ENCODE measurements at places on chromosomes 11 and 22.

- peak overlapping the region; percentile 33 for H3K27ac ChIP-seq
- no peak overlapping the region for H3K4me3 ChIP-seq
- no peaks in the 10 kb centered on the region for H3K36me3 ChIP-seq
- DNase-seq: no peak
- H3K27me3 ChIP-seq: no peaks in the 10 kb centered on the region
Measured at GRCh38 chr11:117019871-117020270, 78.4 kb downstream of the SIK3 start.

DNA sequence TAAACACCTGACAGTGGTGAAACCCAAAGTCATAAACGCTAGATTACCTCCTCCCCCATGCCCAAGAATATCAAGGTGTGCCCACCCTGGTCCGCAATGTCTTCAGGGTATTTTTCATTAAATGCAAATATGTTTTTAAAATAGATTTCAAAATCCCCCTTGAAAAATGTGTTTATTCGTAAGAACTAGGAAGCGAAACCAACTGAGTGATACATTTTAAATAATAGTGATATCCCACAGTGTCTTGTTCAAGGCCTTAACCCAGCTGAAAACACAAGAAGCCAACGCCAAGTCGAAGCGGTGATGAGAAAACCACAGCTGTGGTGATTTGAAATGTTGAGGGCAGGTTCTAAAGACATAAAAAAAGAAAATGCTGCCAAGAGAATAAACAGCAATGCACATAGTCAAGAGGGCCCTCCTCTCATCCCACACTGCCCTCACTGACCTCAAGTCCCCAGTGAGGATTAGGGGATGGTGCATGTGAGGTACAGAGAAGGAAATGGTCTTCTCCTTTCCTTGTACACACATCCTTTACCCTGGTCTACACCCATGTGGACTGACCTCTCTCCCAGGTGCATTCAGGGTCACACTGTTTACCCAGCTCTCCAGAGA, 25.5 kb downstream of the KCNJ1 start:
- no peak overlapping the region for H3K4me3 ChIP-seq
- no peaks in the 10 kb centered on the region for H3K36me3 ChIP-seq
- peaks cover 88% of the 10 kb centered on the region for H3K4me1 ChIP-seq
- no peak for DNase-seq
- H3K27me3 ChIP-seq: no peaks in the 10 kb centered on the region
- peak overlapping the region; percentile 82 for H3K27ac ChIP-seq

DNA sequence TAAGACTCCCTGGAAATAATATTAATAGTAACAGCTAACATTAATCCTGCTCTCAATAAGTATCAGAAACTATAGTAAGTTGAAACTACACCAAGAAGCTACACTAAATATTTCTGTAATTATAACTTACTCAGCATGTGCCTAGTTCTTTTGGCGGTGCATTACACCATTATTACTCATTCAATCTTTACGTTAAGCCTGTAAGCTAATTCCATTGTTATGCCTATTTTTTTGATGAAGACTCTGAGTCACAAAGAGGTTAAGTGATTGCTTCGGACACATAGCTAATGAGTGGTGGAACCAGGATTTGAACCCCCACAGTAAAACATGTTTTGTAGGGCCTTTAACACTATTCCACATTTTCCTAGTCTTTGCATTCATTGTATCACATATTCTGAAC, 111.6 kb downstream of the RASSF10 start:
- no peaks in the 10 kb centered on the region for H3K4me1 ChIP-seq
- H3K27ac ChIP-seq: no peak overlapping the region
- H3K27me3 ChIP-seq: peaks cover 25% of the 10 kb centered on the region
- no peak for DNase-seq

DNA sequence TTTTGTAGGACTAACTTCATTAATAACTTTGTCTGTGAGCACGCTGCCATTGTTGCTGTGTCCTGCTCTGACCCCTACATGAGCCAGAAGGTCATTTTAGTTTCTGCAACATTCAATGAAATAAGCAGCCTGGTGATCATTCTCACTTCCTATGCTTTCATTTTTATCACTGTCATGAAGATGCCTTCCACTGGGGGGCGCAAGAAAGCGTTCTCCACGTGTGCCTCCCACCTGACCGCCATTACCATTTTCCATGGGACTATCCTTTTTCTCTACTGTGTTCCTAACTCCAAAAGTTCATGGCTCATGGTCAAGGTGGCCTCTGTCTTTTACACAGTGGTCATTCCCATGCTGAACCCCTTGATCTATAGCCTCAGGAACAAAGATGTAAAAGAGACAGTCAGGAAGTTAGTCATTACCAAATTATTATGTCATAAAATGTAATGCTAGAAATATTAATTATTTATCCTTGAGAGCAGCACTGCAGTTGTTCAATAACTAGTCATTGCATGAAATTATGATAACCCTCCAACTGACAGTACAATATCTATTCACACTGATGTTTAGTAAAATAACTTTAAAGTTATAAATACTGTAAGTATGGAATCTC, 46.4 kb upstream of the OR5D13 start:
- H3K27ac ChIP-seq: no peak overlapping the region
- no peaks in the 10 kb centered on the region for H3K27me3 ChIP-seq
- H3K4me3 ChIP-seq: no peak overlapping the region
- no peaks in the 10 kb centered on the region for H3K36me3 ChIP-seq
- H3K4me1 ChIP-seq: no peaks in the 10 kb centered on the region

- H3K27ac ChIP-seq: no peak overlapping the region
- no peak for DNase-seq
Measured at GRCh38 chr22:46096051-46096450, 54.3 kb upstream of the PPARA start.

GRCh38 chr11:1772270-1773130, 8.8 kb upstream of the CTSD start:
- DNase-seq: peak; percentile 90
- peak overlapping the region; percentile 86 for H3K27ac ChIP-seq
- H3K27me3 ChIP-seq: no peaks in the 10 kb centered on the region
- H3K4me3 ChIP-seq: no peak overlapping the region

DNA sequence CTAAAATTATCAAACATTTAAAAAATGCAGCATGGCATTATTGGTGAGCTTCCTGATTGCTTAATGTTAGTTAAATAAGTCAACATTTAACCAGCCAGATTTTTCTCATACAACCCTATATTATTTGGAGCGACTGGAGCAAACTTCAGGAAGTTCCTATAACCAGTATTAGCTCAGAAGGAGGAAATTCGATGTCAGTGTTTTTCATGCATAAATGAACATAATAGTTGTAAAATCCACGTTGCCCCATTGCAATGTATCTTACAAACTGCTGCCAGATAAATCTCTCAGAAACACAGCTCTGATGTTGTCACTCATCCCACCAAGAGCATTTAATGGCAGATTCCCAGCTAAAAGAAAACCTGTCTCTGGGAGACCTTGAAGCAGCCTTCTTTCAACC, 278.5 kb downstream of the CASP12 start:
- no peaks in the 10 kb centered on the region for H3K27me3 ChIP-seq
- H3K4me1 ChIP-seq: no peaks in the 10 kb centered on the region
- no peak for DNase-seq
- H3K36me3 ChIP-seq: no peaks in the 10 kb centered on the region
- H3K4me3 ChIP-seq: no peak overlapping the region
- no peak overlapping the region for H3K27ac ChIP-seq

DNA sequence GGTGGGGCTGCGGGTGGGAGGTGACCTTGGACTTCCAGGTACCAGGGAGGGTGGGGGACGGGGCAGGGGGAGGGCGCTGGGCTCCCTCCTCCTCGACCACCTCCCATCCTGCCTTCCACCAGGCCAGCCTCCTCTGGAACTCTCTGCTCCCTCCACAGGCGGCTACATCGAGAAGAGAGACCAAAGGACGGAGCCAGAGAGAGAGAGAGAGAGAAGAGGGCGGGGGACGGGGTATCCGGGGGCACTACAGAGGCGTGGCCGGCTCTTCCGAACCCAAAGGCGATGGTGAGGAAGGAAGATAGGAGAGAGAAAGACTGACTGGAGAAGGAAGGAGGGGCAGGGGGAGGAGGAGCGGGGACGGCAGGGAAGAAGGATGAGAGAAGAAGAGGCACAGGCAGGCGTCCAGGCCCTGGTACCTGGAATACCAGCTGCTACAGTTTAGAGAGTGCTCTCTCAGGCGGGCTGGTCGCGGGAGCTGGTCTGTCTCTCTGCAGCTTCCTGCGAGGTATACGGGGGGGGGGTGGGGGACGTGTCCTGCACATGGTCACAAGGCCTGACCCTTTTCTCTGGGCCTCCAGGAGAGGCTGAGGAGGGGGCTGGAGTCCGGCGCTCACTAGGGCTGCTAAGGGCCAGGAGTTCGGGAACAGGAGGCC, 38.0 kb downstream of the IGSF9B start:
- no peak overlapping the region for H3K4me3 ChIP-seq
- H3K27me3 ChIP-seq: no peaks in the 10 kb centered on the region
- no peaks in the 10 kb centered on the region for H3K4me1 ChIP-seq

GRCh38 chr11:1751999-1752906, 1.9 kb upstream of the IFITM10 start:
- peak overlapping the region; percentile 74 for H3K27ac ChIP-seq
- peaks cover 63% of the 10 kb centered on the region for H3K4me1 ChIP-seq
- DNase-seq: peak; percentile 80
- H3K4me3 ChIP-seq: no peak overlapping the region
- no peaks in the 10 kb centered on the region for H3K27me3 ChIP-seq

- H3K27ac ChIP-seq: no peak overlapping the region
- H3K27me3 ChIP-seq: no peaks in the 10 kb centered on the region
- DNase-seq: no peak
- H3K4me1 ChIP-seq: peaks cover 8% of the 10 kb centered on the region
Measured at GRCh38 chr11:36292311-36292722, 3.1 kb upstream of the COMMD9 start.

GRCh38 chr11:32836946-32837345, 7.2 kb downstream of the PRRG4 start:
- peaks cover 7% of the 10 kb centered on the region for H3K4me1 ChIP-seq
- H3K36me3 ChIP-seq: no peaks in the 10 kb centered on the region

- no peaks in the 10 kb centered on the region for H3K4me1 ChIP-seq
- no peaks in the 10 kb centered on the region for H3K27me3 ChIP-seq
- DNase-seq: no peak
- H3K4me3 ChIP-seq: no peak overlapping the region
- H3K36me3 ChIP-seq: no peaks in the 10 kb centered on the region
- H3K27ac ChIP-seq: no peak overlapping the region
Measured at GRCh38 chr11:19658344-19658743, 54.3 kb upstream of the NAV2 start.

DNA sequence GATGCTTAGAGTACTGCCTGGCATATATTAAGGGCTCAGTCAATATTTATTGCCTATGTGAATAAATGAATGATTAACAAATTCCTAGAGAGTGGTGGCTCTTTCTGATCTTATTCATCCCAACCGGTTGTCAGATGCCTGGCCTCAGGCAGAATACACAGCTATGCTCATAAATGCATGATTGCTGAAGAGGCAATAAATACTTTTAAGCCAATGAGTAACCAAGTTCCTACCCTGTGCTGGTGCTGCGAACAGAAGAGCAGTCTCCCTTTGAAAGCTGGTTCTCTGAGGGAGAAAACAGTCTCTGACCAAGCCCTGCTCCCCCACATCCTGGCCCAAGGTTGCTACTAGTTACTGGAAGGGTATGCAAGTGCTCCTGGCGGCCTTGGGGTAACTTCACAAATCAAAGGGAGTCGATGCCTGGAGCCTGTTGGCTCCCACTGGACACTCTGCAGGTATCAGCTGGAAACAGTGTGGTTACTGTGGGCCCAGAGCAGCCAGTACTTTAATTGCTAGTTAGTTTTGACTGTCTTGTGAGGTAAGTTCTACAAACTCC, 2.8 kb downstream of the USH1C start:
- H3K4me3 ChIP-seq: no peak overlapping the region
- H3K36me3 ChIP-seq: no peaks in the 10 kb centered on the region
- DNase-seq: peak; percentile 42
- H3K27me3 ChIP-seq: peaks cover 39% of the 10 kb centered on the region

GRCh38 chr11:129375751-129376657, at the start of gene BARX2:
TSS of gene BARX2 (plus strand) at chr11:129375848. CDS start at chr11:129376036, 188 bp downstream.
- peaks cover 100% of the 10 kb centered on the region for H3K27me3 ChIP-seq
- no peaks in the 10 kb centered on the region for H3K36me3 ChIP-seq
- H3K27ac ChIP-seq: no peak within 1 kb of the TSS

DNA sequence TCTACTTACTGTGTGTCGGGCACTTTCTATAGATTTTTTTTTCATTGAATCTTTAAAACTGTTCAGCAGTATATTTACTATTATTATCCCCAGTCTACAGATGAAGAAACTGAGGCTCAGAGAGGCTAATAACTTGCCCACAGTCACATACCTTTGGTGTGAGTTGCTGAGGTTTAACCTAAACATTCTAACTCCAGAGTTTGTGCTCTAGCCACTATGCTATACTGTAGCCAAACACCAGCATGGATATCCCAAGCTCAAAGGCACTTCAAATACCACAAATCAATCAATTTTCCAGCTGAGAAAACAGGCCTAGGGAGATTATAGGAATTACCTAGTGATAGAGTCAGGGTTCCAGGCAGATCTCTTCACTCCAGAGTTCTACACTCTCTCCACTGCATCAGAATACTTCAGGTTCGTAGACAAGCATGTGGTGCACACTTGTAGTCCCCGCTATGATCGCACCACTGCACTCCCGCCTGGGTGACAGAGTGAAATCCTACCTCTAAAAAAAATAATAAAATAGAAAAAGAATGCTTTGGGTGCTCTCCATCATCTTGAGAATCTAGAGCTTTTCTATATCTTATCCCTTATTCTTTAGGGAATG, 20.4 kb upstream of the UPB1 start:
- no peaks in the 10 kb centered on the region for H3K4me1 ChIP-seq
- H3K4me3 ChIP-seq: no peak overlapping the region
- no peaks in the 10 kb centered on the region for H3K27me3 ChIP-seq
- H3K36me3 ChIP-seq: no peaks in the 10 kb centered on the region
- no peak for DNase-seq
- no peak overlapping the region for H3K27ac ChIP-seq

DNA sequence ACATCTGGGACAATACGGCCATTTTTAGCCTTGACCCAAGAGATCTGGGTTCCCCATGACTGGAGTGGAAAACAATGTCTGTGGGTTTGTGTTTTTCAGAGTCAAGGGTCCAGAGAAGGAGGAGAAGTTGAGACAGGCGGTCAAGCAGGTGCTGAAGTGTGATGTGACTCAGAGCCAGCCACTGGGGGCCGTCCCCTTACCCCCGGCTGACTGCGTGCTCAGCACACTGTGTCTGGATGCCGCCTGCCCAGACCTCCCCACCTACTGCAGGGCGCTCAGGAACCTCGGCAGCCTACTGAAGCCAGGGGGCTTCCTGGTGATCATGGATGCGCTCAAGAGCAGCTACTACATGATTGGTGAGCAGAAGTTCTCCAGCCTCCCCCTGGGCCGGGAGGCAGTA, 15.7 kb downstream of the NNMT start:
- DNase-seq: no peak
- H3K4me1 ChIP-seq: peaks cover 15% of the 10 kb centered on the region
- H3K4me3 ChIP-seq: no peak overlapping the region
- H3K27me3 ChIP-seq: no peaks in the 10 kb centered on the region
- no peak overlapping the region for H3K27ac ChIP-seq
- H3K36me3 ChIP-seq: peaks cover 4% of the 10 kb centered on the region

GRCh38 chr22:20803696-20804324, 29.9 kb downstream of the SERPIND1 start:
- no peaks in the 10 kb centered on the region for H3K27me3 ChIP-seq
- peak; percentile 76 for DNase-seq
- H3K4me1 ChIP-seq: no peaks in the 10 kb centered on the region
- no peak overlapping the region for H3K4me3 ChIP-seq
- H3K36me3 ChIP-seq: peaks cover 100% of the 10 kb centered on the region

- no peak overlapping the region for H3K27ac ChIP-seq
- no peak for DNase-seq
- H3K36me3 ChIP-seq: no peaks in the 10 kb centered on the region
Measured at GRCh38 chr11:128949791-128950454, 7.3 kb upstream of the TP53AIP1 start.

- H3K27me3 ChIP-seq: no peaks in the 10 kb centered on the region
- H3K4me1 ChIP-seq: no peaks in the 10 kb centered on the region
- H3K4me3 ChIP-seq: no peak overlapping the region
Measured at GRCh38 chr11:57901756-57902155, 121.9 kb upstream of the OR9Q1 start.

All from spleen (tissue), 13 donors.